GM23338 (cell line): ENCODE measurements at places on chromosomes 11 and 22.
A peak's percentile ranks its signal among the peaks of the same experiment; 100 is the strongest.

GRCh38 chr11:130429120-130429681 lies 792 bp upstream of the ADAMTS8 start:
- H3K27ac ChIP-seq, result no peak overlapping the region
- peaks cover 18% of the 10 kb centered on the region; the same call in 1 of the 2 replicates for H3K4me1 ChIP-seq

DNA sequence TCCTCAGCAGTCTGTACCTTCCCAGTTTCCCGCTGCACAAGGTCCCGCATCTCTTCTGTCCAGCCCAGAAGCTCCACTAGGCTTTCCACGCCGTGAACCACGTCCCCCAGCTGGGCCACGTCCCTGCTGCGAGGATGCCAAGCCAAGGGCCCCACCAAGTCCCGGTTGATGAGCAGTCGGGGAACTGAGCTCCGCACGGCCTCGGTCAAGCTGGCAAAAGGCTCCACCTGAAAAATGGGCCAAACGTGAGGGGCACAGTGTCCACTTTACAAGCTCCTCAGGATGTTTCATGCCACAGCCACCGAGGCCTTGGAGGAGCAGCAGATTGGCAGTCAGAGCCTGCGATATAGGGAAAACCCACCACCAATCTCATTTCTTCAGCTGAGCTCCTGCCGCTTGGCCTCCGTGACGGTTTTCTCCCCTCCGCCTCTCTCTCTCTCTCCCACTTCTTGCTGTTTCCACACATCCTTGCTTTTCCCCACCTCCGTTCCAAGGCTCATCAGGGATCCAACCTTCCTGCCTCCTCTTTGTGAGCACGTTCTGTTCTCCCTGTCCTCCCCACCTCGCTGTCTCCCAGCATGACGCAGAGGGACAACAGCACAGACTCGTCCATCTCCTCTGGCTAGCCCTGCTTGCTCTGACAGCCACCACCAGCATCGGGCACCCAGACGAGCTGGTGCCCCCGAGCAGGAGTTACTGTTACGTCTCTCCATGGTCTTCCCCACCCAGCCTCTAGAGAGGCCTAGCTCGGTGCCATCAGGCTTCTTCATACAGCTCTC lies 11.5 kb downstream of the RIC8A start:
- no peak for DNase-seq
- H3K4me3 ChIP-seq, result no peak overlapping the region
- H3K4me1 ChIP-seq, result no peaks in the 10 kb centered on the region
- H3K27me3 ChIP-seq, result no peaks in the 10 kb centered on the region
- H3K36me3 ChIP-seq, result peaks cover 2% of the 10 kb centered on the region; the same call in 1 of the 2 replicates

DNA sequence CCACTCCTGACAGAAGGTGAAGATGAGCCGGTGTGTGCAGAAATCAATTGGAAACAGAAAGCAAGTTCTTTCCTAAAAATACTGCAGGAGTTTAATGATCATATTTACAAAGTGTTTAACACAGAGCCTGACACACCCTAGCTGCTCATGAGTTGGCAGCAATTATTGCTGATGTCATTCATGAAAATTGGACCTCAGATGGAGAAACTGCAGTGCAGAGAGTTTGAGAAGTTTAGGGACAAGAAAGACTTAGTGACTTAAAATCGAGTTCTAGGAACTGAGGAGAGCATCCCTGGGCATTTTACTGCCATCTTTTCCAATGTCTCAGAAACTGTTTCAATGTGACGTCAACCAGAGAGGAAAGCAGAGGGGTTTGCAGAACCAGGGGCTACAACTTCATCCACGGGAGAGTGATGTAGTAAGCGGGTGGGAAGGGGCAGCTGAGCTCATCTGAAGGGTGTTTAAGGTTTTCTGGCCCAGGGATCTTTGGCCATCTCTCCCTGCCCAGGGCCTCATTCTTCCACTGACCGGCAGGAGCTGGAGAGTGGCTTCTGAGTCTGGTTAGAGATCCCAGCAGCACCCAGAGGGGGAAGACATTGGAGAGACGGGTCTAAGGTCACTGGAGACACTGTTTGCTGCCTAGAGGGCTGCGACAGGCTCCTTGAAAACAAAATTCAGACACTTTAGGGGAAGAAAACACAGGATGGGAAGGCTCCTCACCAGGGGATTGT lies 21.1 kb upstream of the IGLL5 start:
- H3K4me3 ChIP-seq, result no peak overlapping the region
- no peaks in the 10 kb centered on the region for H3K4me1 ChIP-seq
- H3K36me3 ChIP-seq, result no peaks in the 10 kb centered on the region
- no peak overlapping the region for H3K27ac ChIP-seq
- peaks cover 99% of the 10 kb centered on the region for H3K27me3 ChIP-seq
- no peak for DNase-seq

- no peak overlapping the region for H3K27ac ChIP-seq
- no peak overlapping the region for H3K4me3 ChIP-seq
- H3K4me1 ChIP-seq, result no peaks in the 10 kb centered on the region
- DNase-seq, result no peak
- no peaks in the 10 kb centered on the region for H3K27me3 ChIP-seq
These were observed 10.0 kb downstream of the SIK2 start for GRCh38 chr11:111612224-111612623.

- peaks cover 6% of the 10 kb centered on the region for H3K4me1 ChIP-seq
- no peaks in the 10 kb centered on the region for H3K27me3 ChIP-seq
- no peak overlapping the region for H3K4me3 ChIP-seq
- peak overlapping the region; percentile 32; the same call in 1 of the 2 replicates for H3K27ac ChIP-seq
These were observed 7.4 kb upstream of the IFITM3 start for GRCh38 chr11:328012-328411.

DNA sequence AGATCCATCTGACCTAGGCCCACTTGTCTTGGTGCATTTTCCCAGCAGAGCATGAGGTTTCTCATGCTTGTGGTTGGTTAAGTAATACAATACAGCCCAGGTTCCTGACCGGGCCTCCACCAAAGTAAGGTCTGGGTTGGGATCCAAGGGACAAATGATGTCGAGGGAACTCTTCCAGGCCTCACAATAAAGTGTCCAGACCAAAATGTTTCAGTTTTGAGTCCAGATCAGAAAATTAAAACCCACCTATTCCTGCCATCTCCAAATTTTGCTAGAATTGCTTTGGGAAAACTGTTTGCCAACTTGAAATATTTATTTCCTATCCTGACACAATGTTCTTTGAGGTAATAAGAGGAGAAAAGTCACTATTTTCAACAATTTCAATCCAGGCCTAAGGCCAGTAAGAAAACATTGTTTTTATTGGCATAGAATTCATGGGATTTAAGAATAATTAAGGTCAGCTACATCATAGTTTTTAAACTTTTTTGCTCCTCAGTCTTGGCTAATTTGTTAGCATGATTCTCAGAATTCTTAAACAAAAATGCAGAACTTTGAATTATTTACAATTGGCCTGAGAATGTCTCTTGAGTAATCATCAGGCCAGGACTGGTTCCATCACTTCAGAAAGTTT lies 51.4 kb downstream of the ME3 start:
- no peak overlapping the region for H3K4me3 ChIP-seq
- no peak for DNase-seq
- H3K27ac ChIP-seq, result no peak overlapping the region
- no peaks in the 10 kb centered on the region for H3K36me3 ChIP-seq

DNA sequence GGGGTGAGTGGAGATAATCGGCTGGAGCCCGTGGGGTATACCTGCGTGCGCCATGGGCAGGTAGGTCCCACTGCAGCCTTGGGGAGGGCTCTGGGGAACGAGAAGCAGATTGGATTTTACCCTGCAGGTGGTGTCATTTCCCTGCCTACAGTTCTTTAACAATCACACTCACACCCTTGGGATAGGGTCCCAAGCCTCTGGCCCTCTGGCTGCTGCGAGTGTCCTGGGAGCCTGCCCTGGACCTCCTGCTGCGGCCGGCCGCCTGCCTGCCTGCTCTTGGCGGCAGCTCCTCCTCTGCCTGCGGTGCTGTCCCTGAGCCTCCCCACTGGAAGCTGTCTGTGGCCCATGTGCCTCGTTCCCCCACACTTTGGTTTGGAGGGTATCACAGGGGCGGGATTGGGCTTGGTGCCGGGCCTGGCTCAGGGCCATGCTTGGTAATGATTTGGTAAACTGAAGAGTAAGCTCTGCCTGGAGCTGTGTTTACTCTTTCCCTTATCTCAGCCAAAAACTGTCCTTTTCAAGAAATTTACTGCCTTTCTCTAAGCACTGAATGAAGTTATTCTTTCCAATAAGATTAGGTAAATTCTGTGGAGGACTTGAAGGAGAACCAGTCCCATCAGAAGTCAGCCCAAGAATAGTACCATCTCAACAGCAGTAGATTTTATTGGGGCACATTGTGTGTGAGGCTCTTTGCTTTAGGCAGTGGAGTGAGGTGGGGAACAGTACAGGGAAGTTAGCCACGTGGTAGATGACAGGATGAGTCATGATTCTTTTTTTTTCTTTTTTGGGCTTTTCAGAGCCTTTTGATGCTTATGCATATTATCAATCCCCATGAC lies 53.7 kb downstream of the TBC1D22A start:
- H3K36me3 ChIP-seq, result no peaks in the 10 kb centered on the region
- DNase-seq, result peak; percentile 31
- H3K27ac ChIP-seq, result no peak overlapping the region

DNA sequence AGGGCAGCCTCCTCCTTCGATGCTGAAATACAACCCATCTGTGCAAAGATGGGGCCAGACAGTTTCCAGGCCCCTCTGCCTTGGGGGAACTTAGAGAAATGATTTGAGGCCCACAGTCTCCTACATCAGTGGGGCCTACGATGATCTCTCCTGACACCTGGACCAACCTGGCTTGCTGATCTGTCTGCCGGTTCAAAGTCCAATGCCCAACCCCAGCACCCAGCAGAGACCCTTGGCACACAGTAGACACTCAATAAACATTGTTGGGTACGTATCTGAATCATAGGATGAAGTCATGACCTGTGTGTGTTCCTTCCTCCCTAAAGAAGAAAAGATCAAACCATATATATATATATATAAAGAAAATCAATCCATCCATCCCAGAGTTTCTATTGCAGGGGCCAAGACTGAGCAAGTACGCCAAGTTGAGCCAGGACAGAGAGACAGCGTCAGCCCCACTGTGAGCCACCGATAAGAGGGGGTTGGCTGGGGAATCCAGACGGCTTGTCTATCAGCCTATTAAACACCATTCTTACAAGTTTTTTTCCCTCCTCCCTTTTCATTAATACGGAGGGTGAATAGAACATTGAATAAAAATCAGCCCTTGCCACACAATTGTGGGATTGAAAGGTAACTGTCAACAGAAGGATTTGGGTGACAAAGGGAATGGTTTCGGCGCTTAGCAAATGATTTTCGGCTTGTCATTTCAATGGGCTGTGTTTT lies 244.1 kb downstream of the MN1 start:
- peaks cover 7% of the 10 kb centered on the region; the same call in 1 of the 2 replicates for H3K4me1 ChIP-seq
- H3K4me3 ChIP-seq, result no peak overlapping the region
- no peak for DNase-seq
- no peaks in the 10 kb centered on the region for H3K27me3 ChIP-seq

DNA sequence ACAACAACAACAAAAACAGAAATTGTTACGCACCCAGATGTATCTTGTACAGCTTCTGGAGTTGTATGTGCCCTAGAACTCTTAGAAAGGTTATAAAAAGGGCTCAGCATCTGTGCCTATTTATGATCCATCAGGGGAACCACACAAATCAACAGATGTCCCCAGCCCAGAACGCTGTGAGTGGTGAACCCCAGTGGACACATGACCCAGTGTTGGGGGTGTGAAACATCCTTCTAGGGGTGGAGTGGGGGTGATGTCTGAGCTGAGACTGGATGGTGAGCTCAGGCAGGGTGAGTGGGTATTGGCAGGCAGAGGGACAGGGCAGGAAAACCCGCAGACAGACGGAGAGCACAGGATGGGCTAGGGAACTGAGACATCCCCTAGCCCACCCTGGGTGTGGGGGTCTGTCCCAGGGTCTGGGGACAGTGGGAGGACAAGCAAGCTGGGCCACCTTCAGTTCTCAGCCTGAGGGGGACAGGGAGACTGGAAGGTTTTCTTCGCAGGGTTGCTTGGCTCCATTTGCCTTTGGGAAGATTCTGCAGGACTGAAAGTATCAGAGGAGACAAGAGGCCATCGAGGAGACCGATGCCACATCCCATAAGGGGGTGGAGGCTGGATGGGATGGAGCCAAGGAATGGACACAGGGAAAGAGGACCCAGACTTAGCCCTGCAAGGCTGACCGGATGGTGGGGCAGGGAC lies 5.8 kb upstream of the EMID1 start:
- H3K4me1 ChIP-seq, result peaks cover 8% of the 10 kb centered on the region; the same call in 1 of the 2 replicates
- no peaks in the 10 kb centered on the region for H3K36me3 ChIP-seq
- no peak overlapping the region for H3K27ac ChIP-seq
- no peak for DNase-seq

DNA sequence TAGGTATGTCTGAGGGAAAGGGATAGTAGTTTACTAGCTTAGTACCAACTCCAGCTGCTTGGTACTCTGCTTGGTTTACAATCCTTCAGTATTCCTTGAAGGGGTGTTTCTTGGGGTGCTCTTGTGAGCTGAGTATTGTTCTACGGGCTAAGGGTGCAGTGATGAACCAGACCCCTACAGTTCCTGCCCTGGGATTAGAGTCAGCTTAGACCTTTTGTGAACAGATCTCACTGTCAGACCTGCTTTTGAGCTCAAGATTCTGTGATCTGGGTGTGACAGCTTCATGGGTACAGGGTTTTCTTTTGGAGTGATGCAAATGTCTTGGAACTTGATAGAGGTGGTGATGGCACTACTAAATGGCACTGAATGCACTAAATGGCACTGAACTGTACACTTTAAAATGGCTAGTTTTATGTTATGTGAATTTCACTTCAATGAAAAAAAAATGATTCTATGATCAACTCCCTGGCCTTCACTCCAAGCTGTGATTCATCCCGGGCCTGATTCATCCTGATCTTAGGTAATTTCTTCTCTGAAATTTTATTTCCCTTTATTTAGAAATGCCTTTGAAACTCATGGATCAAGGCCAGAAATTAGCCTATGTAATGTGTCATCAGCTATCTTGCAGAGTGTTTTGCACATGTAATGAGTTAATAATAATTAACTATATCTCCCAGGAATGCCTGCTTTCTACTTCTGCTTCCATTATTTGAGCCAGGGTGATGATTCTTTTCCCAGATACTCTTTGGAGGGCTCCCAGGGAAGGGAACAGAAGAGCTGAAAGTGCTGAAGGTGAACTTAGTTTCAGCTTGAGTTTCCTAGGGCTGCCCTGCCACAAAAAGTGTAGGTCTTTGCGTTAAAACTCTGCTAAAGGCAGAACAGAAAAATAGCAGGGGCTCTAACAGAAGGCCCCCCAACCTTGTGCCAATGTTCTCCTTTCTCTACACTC lies 87.9 kb downstream of the NCAM1 start:
- DNase-seq, result no peak
- H3K4me3 ChIP-seq, result no peak overlapping the region
- no peaks in the 10 kb centered on the region for H3K27me3 ChIP-seq
- no peaks in the 10 kb centered on the region for H3K36me3 ChIP-seq
- no peak overlapping the region for H3K27ac ChIP-seq

GRCh38 chr11:6099577-6099976 lies 7.9 kb upstream of the OR56B4 start:
- DNase-seq, result peak; percentile 60
- H3K36me3 ChIP-seq, result no peaks in the 10 kb centered on the region
- H3K4me3 ChIP-seq, result no peak overlapping the region

DNA sequence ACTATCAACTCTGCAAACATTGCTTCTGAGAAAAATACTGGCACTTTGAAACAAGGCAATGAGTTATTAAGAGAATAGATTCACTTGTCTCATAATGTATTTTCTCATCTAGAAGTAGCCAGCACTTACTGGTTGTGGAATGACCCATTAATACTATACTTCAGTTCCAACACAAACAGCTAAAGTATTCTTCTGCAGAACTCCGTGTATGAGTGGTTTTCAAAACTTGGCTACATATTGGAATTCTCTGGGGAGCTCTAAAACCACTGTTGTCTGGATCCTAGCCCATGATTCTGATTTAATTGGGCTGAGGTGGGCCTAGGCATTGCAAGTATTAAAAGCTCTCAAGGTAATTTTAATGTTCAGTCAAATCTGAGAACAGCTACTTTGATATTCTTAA lies 1416.4 kb upstream of the RAG2 start:
- no peaks in the 10 kb centered on the region for H3K4me1 ChIP-seq
- no peaks in the 10 kb centered on the region for H3K27me3 ChIP-seq
- H3K36me3 ChIP-seq, result no peaks in the 10 kb centered on the region; the same call in 1 of the 2 replicates
